Body of pancreas (tissue), 4 donors: ENCODE measurements at places on chromosomes 3 and 15.

GRCh38 chr15:90174140-90174875 is 26.8 kb upstream of the SEMA4B start:
- peak; percentile 84 for DNase-seq

GRCh38 chr3:150165396-150166094 is 194.8 kb upstream of the PFN2 start:
- DNase-seq, result no peak

- no peak for DNase-seq
Observed at GRCh38 chr15:58179206-58179605, 41.0 kb downstream of the AQP9 start.

DNA sequence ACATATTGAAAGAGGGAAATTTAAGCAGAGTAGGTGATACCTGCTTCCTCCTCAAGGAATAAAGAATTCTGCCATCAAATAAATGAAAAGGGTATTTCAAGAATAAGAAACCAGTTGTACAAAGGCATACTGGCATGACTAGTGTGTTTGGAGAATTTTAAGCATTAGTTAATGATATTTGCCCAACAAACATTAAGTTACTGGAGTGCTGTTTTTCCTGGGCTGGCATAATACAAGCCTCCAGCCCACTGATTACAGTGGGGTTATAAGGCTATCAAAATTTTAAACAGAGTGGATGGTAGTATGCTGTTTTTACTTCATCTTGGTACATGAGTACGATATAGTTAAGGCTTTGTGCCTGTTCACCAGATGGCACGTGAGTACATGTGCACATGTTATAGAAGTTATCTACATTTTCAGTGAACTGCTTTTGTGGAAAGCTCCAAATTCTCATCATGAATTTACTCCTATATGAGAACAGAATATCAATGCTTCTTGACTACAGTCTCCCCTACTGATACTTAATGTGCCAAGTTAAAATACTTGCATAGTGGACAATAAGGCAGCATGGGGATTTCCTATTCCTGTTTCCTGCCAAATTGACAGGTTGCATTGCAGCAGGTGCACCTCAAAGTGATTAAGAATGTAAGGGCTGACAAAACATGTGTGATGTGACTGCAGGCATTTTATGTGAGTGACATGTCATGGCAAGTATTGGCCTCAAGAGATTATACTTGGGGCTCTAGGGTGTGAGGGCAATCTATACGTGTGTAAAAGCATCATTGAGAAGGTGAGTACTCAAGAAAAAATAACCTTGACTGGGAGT is 14.9 kb downstream of the NAALADL2 start:
- DNase-seq, result no peak

DNA sequence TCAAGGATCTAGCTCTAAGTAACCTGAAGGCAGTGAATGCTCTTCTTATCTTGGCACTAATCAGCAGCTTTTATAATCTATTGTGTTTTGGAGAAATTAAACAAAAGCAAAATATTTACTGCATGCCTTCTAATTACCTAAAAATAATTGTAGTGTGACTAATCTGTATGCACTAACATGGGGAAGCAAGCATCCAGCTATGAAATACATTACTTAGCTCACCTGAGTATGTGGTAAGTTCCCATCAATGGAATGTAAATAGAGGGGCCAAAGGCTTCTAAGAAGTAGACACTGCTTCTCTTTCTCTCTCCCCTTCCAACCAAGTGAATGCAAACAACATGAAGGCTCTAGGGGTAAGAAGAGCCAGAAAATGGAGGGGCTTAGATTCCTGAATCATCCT is 165.6 kb downstream of the STAG1 start:
- DNase-seq, result no peak

DNA sequence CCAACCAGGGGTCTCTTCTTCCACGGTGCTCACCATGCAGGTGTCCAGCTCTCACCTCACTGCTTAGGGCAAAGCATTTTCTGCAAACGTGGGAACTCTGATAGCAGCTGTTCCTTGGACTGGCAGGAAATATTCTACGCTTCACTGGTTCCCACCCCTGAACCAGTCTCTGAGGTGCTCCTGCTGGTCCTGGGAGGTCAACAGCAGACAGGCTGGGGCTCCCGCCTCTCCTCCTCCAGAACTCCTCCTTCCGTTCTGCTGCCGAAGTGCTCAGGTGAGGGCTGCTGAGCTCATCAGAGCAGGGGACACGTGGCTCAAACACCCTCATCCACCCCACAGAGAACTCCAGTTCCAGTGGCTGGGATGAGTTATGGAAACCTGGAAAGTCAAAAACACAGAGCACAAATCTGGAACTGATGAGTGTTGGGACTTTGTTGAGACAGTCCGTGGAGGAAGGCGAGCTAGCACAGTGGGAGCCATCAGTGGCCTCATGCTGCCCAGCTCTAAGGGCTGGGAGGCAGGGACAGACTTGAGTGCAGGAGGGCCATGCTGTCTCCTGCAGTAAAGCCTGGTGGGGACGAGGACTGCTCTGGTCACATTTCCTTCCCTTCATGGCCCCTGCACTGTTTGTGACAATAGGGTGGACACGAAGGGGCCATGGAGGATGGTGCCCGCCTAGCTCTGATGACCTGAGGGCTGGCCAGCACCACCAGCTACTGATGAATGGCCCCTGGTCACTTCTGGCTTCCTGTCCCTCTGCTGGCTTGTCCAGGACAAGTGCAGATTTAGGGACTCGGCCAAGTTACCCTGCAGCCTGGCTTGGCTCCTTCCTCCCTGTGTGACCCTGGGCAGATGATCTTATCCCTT is 137.8 kb downstream of the KLF13 start:
- DNase-seq, result no peak

- no peak for DNase-seq
Observed at GRCh38 chr3:85571835-85572234, 613.0 kb downstream of the CADM2 start.

DNA sequence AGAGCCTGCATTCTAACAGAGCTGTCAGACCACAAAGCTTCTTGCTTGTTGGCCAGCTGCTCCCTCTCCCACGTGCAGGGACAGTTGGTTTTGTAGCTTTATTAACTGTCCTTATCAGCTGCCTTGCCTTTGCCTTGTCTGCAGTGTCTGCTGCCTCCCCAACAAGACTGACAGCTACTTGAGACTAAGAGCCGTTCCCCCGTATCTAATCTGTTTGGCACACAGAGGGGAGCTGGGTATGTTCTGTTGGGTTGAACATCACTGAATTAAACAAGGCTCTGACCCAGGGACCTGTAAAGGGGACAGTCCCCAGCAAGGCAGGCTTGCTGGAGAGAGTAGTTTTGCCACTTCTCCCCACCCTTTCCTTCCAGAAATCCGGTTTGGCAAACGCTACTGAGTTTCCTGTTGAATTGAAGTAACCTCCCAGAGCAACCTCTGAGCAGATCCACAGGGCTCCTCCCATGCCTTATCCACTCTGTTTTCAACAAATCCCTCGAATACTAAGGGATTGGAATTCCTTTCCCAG is 116.1 kb downstream of the ANP32A start:
- no peak for DNase-seq

- DNase-seq, result no peak
Observed at GRCh38 chr15:31219221-31219620, 107.4 kb upstream of the KLF13 start.

DNA sequence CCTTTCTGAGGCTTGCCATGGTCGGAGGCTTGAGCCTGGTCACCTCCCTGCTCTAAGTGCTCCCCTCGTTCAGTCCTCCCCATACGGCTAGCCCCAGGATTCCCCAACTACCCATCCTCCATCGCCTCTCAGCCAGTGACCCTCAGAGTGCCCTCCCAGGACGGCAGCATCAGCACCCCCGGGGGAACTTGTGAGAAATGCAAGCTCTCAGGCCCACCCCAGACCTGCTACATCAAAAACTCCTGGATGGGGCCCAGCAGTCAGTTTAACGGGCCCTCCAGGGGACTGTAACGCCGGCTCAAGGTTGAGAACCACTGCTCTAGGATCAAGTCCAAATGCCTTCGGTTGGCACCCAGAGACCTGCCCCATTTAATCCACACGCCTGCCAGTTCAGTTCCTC is 6.9 kb downstream of the ADAMTS17 start:
- DNase-seq, result no peak

DNA sequence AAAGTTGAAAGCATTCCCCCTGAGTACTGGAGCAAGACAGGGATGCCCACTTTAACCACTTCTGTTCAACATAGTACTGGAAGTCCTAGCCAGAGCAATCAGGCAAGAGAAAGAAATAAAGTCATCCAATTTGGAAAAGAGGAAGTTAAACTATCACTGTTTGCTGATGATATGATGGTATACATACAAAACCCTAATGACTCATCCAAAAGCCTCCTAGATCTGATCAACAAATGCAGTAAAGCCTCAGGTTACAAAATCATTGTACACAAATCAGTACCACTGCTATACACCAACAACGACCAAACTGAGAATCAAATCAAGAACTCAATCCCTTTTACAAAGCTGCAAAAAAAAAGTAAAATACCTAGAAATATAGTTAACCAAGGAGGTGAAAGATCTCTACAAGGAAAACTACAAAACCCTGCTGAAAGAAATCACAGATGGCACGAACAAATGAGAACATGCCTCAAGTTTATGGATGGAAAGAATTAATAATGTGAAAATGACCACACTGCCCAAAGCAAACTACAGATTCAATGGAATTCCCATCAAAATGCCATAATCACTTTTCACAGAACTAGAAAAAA is 40.3 kb downstream of the RPL39L start:
- no peak for DNase-seq
